Activated CD8-positive, alpha-beta T cell treated with anti-CD3 and anti-CD28 coated beads for 36 hours (primary cell): ENCODE measurements at places on chromosomes 12 and 14. TPM values are rescaled to one million over a fixed set of nuclear protein-coding genes. Genes with fewer than 3 reads are reported as not detected.

The SLC6A15 gene
- not detected for total RNA-seq

DNA sequence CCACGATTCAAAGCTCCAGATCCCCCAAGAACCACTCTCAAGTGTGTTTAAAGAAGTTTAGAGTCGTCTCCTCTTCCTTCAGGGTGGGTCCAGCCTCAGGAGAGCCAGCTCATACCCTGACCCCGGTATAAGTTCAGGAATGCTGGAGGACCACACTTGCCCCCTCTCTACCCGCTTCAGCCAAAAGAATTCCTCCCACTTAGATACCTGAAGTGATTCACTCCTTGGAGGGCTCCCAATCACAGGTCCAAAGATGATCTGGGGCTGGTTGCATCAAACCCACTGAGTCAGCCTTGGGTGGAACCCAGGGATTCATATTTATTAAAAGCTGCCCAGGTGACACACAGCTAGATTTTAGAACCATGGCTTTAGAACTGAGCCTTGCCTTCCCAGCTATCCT is 133.5 kb upstream of the PARP11 start:
- DNase-seq = no peak
- H3K36me3 ChIP-seq = no peaks in the 10 kb centered on the region
- no peak overlapping the region for H3K27ac ChIP-seq
- H3K4me1 ChIP-seq = no peaks in the 10 kb centered on the region
- no peaks in the 10 kb centered on the region for H3K27me3 ChIP-seq
- no peak overlapping the region for H3K4me3 ChIP-seq

The LRRC9 gene
- not detected for total RNA-seq

The GYS2 gene
- not detected for total RNA-seq

The TSHR gene
- total RNA-seq = not detected

- no peaks in the 10 kb centered on the region for H3K4me1 ChIP-seq
- no peak for DNase-seq
- no peaks in the 10 kb centered on the region for H3K36me3 ChIP-seq
- H3K27me3 ChIP-seq = no peaks in the 10 kb centered on the region
Measured at GRCh38 chr12:116434155-116435011, 124.8 kb upstream of the MAP1LC3B2 start.

The NTS gene
- total RNA-seq = not detected

The TMEM119 gene
- total RNA-seq = not detected

DNA sequence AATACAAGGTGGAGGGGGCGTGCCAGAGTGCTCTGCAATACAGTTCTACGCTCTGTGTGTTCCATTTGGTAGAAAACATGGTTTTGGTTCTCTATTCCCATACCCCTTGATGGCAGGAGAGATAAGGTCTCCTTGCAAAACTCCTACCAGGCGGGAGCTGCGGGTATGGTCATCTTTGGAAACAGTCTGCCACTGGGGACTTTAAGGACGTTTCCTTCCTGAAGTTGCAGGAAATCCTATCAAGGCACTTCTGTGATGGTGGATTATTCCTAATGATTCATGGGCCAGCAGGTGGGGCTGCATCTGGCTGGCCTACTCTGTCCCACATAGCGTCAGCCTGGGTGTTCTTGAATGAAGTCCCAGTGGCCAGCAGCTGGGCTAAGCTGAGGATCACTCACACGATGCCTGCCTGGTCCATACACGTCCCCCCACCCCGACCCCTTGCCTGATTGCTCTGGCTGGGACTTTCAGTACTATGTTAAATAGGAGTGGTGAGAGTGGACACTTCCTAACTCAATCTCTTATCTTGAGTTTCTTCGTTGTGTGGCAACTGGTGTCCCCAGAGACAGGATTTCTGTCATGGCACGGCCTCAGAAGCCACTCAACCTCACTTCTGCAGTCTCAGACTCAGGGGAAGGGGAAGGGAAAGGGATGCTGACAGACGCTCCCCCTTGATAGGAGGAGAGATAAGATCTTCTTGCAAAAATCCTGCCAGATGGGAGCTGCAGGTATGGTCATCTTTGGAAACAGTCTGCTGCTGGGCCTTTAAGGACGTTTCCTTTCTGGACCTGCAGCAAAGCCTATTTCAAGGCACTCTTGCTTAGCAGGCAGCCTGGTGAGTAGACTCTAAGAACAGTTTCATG is 61.0 kb upstream of the FKBP4 start:
- DNase-seq = no peak
- no peak overlapping the region for H3K27ac ChIP-seq
- no peak overlapping the region for H3K4me3 ChIP-seq
- H3K36me3 ChIP-seq = no peaks in the 10 kb centered on the region
- H3K27me3 ChIP-seq = no peaks in the 10 kb centered on the region

DNA sequence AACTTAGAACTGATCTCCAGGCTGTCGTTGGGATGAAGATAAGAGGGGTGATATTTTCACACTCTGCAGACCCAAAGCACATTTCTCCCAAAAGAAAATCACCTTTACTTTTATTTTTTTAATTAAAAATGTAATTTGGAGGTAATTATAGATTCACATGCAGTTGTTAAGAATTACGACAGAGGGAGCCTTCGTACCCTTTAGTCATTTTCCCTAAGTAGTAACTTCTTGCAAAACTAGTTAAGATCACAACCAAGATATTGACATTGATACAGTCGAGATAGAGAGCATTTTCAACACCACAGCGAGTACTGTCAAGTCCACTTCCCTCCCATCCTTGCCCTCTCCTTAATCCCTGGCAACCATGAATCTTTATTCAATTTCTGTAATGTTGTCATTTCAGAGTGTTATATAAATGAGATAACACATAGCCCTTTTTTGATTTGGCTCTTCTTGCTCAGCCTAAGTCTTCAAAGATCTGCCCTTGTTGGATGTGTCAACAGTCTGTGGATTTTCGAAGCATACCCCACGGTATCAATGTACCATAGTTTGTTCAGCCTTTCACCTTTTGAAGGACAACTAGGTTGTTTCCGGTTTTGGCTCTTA is 39.6 kb downstream of the DNAH10 start:
- H3K27me3 ChIP-seq = no peaks in the 10 kb centered on the region
- H3K4me1 ChIP-seq = no peaks in the 10 kb centered on the region
- H3K27ac ChIP-seq = no peak overlapping the region
- H3K4me3 ChIP-seq = no peak overlapping the region
- no peaks in the 10 kb centered on the region for H3K36me3 ChIP-seq
- no peak for DNase-seq

The NUAK1 gene
- total RNA-seq = not detected

The GPR132 gene
- 15.1 TPM for total RNA-seq

GRCh38 chr14:103122947-103123633 is at the start of gene TNFAIP2:
Gene TNFAIP2 (plus strand): TSS chr14:103123461. CDS start chr14:103126458, 2,997 bp downstream.
- no peak within 1 kb of the TSS for H3K4me3 ChIP-seq
- no peak within 1 kb of the TSS for H3K27ac ChIP-seq
- no peak for DNase-seq
- no peaks in the 10 kb centered on the region for H3K4me1 ChIP-seq
- H3K27me3 ChIP-seq = peaks cover 28% of the 10 kb centered on the region

The CDCA3 gene
- total RNA-seq = 83.8 TPM

DNA sequence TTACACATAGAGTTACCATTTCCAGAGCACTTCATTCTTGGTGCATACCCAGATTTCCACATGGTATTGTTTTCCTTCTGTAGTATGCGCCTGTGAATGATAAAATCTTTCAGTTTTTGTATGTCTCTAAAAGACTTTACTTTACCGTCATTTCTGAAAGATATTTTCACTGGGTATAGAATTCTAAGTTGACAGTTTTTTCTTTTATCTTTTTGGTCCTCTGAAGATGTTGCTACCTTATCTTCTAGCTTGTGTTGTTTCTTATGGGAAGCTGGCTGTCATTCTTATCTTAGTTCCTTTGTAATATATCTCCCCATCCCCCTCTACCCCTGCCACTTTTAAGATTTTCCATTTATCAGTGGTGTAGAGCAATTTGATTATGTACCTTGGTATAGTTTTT is 36.7 kb downstream of the PRMT8 start:
- H3K4me3 ChIP-seq = no peak overlapping the region
- no peak for DNase-seq
- no peaks in the 10 kb centered on the region for H3K4me1 ChIP-seq
- no peak overlapping the region for H3K27ac ChIP-seq

GRCh38 chr12:93415723-93416464 is 25.9 kb downstream of the UBE2N start:
- peak overlapping the region; percentile 29 for H3K4me3 ChIP-seq
- DNase-seq = no peak
- H3K27me3 ChIP-seq = no peaks in the 10 kb centered on the region
- peak overlapping the region; percentile 86 for H3K27ac ChIP-seq
- peaks cover 76% of the 10 kb centered on the region for H3K4me1 ChIP-seq
- peaks cover 21% of the 10 kb centered on the region for H3K36me3 ChIP-seq

- no peaks in the 10 kb centered on the region for H3K27me3 ChIP-seq
- no peaks in the 10 kb centered on the region for H3K36me3 ChIP-seq
- H3K4me1 ChIP-seq = no peaks in the 10 kb centered on the region
- peak; percentile 67 for DNase-seq
- no peak overlapping the region for H3K27ac ChIP-seq
Measured at GRCh38 chr12:127677537-127678131, 589.3 kb upstream of the TMEM132C start.

DNA sequence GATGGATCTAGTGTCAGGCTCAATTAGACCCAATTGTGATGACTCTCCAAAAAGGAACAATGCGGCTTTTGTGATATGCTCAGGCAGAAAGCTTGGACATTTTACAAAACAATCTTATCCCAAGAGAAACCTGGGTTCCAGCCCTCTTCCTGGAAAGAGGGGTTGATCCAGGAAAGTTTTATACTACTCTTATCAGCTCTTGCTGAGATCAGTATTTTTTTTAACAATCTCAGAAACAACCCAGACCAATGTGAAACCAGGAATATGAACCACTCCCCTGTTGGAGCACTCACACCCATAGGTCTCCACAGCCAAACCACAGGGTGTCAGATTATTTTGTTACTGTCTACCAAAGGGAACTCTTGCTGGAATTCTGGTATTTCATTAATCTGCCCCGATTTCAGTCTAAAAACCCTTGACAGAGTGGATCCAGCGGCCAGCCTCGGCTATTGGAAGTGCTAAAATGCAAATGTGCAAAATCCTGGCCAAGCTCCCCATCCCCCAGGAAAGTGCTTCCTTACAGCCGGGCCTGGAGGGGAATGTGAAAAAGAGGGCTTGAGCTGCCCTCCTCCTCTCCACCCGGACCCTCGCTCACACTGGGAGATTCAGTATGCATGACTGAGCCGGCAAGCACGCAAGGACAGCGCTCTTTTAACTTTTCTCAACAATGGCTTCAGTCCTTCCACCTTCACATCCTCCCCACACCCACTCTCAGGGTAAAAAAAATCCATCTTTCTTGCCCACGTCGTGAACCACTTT is 4.0 kb downstream of the FBXL14 start:
- no peaks in the 10 kb centered on the region for H3K27me3 ChIP-seq
- peaks cover 46% of the 10 kb centered on the region for H3K4me1 ChIP-seq
- peaks cover 27% of the 10 kb centered on the region for H3K36me3 ChIP-seq
- H3K27ac ChIP-seq = peak overlapping the region; percentile 53

The SIX1 gene
- total RNA-seq = not detected

DNA sequence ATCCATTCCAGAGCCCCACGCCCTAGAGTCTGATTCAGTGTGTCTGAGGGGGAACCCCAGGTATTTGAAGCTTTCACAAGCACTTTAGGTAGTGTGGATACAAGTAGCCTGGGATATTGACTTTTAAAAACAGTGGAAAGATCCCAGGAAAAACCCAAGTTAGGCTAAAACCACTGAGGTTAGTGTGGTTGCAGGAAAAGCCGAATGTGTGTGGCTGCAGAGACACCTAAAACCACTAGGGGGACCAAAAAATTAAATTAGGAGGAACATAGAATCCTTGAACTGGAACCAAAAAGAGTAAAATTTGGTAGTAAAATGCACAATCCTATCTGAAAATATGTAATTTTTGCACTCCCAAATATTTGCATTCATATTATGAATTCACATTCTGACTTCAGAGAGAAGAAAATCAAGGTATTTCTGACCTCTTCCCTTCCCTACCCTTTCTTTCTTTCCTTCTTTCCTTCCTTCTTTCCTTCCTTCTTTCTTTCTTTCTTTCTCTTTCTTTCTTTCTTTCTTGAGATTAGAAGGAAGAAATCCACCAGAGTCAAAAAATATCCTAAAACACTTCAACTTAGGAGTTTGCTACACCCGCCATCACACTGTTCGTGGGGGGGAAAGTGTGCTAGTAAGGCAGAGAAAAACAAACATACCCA is 37.8 kb downstream of the SLCO1A2 start:
- no peak overlapping the region for H3K4me3 ChIP-seq
- H3K27ac ChIP-seq = no peak overlapping the region
- H3K4me1 ChIP-seq = peaks cover 2% of the 10 kb centered on the region
- no peaks in the 10 kb centered on the region for H3K36me3 ChIP-seq
- peak; percentile 4 for DNase-seq

GRCh38 chr14:72776701-72777261 is 117.1 kb downstream of the DPF3 start:
- no peak for DNase-seq
- no peak overlapping the region for H3K27ac ChIP-seq
- peaks cover 3% of the 10 kb centered on the region for H3K27me3 ChIP-seq

DNA sequence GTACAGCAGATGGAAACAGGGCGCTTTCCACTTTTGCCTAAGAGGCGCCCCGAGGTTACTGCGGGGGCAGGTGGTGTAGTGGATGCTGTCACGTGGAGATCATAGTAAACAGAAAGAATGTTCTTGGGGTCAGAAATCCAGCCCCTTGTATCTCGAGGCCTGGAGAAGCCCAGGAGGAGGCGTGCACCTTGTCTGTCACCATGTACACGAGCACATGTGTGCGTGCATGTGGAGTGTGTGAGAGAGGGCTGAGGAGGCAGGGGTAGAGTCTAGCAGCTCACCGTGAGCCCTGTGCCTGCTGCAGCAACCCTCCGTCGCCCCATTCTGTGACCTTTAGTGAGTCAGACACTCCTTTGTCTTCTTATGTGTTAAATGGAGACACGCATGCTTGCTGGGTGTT is 59.0 kb downstream of the CACNA1C start:
- no peaks in the 10 kb centered on the region for H3K4me1 ChIP-seq
- no peak overlapping the region for H3K4me3 ChIP-seq
- DNase-seq = no peak
- no peaks in the 10 kb centered on the region for H3K36me3 ChIP-seq
- H3K27ac ChIP-seq = no peak overlapping the region

DNA sequence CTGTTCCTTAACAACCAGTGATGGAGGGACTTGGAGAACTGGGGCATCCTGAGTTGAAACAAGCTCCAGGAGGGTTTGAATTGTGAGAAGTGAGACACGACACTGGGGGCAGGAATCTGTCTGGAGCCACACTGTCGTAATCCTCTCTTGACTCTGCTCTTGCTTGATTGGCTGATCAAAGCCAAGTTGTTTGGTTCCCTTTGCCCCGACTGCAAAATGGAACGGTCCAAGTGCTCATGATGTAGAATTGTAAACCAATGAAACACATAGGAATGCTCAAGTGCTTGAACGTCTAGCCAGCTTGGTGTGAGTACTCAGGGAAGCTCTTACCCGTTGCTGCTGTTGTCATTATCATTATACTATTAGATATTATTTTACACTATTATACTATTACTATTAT is 98.1 kb downstream of the TMEM132C start:
- H3K36me3 ChIP-seq = no peaks in the 10 kb centered on the region
- H3K27me3 ChIP-seq = peaks cover 22% of the 10 kb centered on the region
- H3K4me1 ChIP-seq = no peaks in the 10 kb centered on the region
- H3K27ac ChIP-seq = no peak overlapping the region

- no peak overlapping the region for H3K4me3 ChIP-seq
- peak overlapping the region; percentile 34 for H3K27ac ChIP-seq
- no peaks in the 10 kb centered on the region for H3K27me3 ChIP-seq
- peaks cover 19% of the 10 kb centered on the region for H3K36me3 ChIP-seq
- H3K4me1 ChIP-seq = peaks cover 13% of the 10 kb centered on the region
- DNase-seq = no peak
Measured at GRCh38 chr12:88062474-88062873, 33.3 kb upstream of the C12orf50 start.
